Bronchial smooth muscle cell (primary cell): ENCODE measurements at places on chromosomes 2 and 18. TPM values are rescaled to one million over a fixed set of nuclear protein-coding genes. Genes with fewer than 3 reads are reported as not detected.

The ANKRD30BL gene
- not detected in 2 replicates for total RNA-seq

The CIDEA gene
- 0.63 TPM in 1 of 2 replicates, not detected in the other for total RNA-seq

The ATG9A gene
- 24.3 and 26.4 TPM in 2 replicates for total RNA-seq

The TRIM43 gene
- total RNA-seq = not detected in 2 replicates

The PARD3B gene
- total RNA-seq = 6.6 and 17.0 TPM in 2 replicates

The MEP1B gene
- not detected in 2 replicates for total RNA-seq

The MPPE1 gene
- 32.6 TPM in 2 replicates for total RNA-seq

The SERPINB12 gene
- total RNA-seq = not detected in 2 replicates

The ZNF521 gene
- total RNA-seq = 17.0 and 24.8 TPM in 2 replicates

The CRYBA2 gene
- total RNA-seq = not detected in 2 replicates

The AP1S3 gene
- 0.26 and 1.6 TPM in 2 replicates for total RNA-seq

The DNER gene
- total RNA-seq = 0.60 and 2.8 TPM in 2 replicates

The SCG2 gene
- total RNA-seq = 0.09 and 0.63 TPM in 2 replicates

The WDR35 gene
- total RNA-seq = 10.4 and 13.9 TPM in 2 replicates

The ATOH8 gene
- 24.6 and 29.5 TPM in 2 replicates for total RNA-seq

The OXER1 gene
- total RNA-seq = under 0.01 and 0.43 TPM in 2 replicates
